ENCODE measurements at places on chromosomes 3 and 15.

- no peak for DNase-seq
These were observed 380.3 kb upstream of the THBS1 start for GRCh38 chr15:39200586-39200985.

- DNase-seq = no peak
These were observed 2.2 kb downstream of the TAGLN3 start for GRCh38 chr3:112000966-112001365.

GRCh38 chr3:79306934-79307570 lies 460.7 kb downstream of the ROBO1 start:
- DNase-seq = no peak

- peak; percentile 72 for DNase-seq
These were observed 277.3 kb upstream of the NR2F2 start for GRCh38 chr15:96053031-96053780.

- no peak for DNase-seq
These were observed 646.0 kb upstream of the CCDC54 start for GRCh38 chr3:106731230-106731629.

GRCh38 chr15:80288131-80288530 lies 36.1 kb upstream of the CTXND1 start:
- no peak for DNase-seq

DNA sequence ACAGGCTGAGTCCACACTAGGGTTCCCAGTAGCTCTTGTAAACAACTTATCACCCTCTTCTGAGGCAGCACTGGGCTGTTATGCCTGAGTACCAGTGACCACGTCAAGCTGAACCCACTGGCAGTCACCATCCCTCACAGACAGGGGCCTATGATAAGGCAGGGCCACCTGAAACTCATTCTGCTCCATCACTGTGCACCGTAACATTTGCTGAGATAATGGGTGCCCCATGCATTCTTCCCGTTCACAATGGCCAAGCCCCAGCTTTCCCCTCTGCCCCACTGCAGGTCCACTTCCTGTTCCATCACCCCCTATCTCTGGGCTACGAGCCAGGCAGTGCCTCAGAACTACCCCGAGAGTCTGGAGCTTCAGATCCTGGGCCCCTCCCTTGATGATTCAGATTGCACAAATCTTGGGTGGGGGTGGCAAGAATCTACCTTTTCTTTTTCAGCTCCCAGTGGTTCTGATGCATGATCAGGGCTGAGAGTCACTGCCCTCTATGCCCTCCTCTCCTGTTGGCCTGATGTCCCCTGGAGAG lies 158.0 kb downstream of the RAB11A start:
- DNase-seq = no peak

- DNase-seq = no peak
These were observed 193.9 kb downstream of the ZNF621 start for GRCh38 chr3:40718681-40719080.

- no peak for DNase-seq
These were observed 26.1 kb upstream of the ZNF280D start for GRCh38 chr15:56759450-56759845.

- no peak for DNase-seq
These were observed 7.3 kb upstream of the CAMK1 start for GRCh38 chr3:9776896-9777693.

DNA sequence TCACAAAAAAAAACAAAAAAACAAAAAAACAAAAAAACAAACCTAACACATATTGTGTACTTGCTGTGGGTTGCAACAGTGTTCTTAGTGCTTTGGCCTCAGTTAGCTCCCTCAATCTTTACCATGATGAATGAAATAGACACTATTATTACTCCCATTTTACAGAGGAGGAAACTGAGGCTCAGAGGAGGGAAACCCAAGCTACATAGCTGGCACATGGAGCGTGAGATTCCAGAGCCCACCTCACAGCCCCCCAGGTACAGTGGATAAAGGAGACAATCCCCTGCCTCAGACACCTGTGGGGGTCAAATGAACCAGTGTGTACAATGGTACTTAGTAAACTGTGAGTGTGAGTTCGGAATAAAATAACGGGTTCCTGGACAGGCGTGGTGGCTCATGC lies 104.9 kb upstream of the SMAD3 start:
- DNase-seq = no peak

- DNase-seq = no peak
These were observed 429 bp downstream of the PARP9 start for GRCh38 chr3:122563717-122564025.

GRCh38 chr3:4950948-4951347 lies 28.3 kb upstream of the BHLHE40 start:
- DNase-seq = no peak

DNA sequence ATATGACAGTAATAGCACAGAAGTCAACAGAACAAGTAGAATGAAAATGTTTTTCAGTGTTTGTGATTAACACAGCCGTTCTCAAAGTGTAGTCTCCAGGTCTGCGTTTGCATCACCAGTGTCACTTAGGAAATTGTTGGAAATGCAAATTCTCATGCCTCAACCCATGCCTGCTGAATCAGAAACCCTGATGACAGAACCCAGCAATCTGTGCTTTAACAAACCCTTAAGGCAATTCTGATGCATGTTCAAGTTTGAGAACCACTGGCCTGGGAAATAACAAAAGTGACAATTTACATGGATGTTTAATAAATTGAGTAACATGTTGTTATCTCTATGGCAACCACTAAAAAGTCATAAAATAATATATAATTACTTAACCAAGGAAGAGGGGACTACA lies 103.1 kb upstream of the ATP11B start:
- DNase-seq = no peak
